ENCODE measurements at places on chromosomes 16 and 17. TPM values are rescaled to one million over a fixed set of nuclear protein-coding genes. Genes with fewer than 3 reads are reported as not detected.

GRCh38 chr16:50609471-50609870 lies 61.3 kb downstream of the NKD1 start:
- DNase-seq: no peak

- DNase-seq: no peak
These were observed 29.1 kb downstream of the HS3ST3B1 start for GRCh38 chr17:14329900-14330491.

DNA sequence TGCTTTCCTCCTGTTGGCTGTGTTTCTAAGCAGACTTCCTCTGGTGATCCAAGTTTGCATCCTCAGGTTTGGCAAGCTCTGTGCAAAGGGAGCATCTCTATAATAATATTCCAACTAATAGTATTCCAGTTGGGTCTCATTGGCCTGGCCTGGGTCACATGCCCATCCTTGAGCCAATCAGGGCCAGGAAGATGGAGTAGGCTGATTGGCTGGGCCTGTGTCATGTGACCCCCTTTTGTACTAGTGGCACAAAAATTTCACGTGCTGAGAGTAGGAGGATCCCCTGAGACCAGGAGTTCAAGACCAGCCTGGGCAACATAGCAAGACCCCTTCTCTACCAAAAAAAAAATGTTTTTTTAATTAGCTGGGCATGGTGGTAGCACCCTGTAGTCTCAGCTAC lies 35.2 kb upstream of the MLYCD start:
- DNase-seq: no peak

DNA sequence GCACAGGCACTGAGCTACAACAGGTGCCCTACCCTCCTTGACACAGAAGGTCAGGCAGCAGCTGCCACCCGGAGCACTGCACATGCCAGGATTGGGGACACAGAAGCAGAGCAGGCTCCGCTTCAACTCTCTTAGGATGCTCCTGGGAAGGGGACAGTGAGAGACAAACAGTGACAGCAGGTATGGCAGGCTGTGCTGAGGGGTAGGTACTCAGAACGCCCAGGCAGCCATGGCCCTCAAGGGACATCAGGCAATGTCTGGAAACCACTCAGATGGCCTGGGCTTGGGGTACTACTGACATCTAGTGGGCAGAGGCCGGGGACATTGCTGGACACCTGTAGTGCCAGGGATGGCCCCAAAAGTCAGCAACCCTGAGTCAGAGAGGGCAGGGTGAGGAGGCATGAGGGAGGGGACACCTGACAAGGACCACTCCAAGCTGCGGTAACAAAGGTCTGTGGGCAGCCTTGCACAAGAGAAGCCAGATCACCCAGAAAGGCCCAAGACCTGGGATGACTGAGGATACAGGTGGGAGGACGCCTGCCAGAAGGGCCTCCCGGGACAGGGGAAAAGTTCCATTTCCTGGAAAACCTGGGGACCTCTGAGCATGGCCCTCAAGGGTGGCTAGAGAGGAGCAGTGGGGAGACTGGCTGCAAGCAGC lies 21.2 kb downstream of the PEMT start:
- DNase-seq: no peak

- DNase-seq: no peak
These were observed 30.5 kb downstream of the CNGB1 start for GRCh38 chr16:57940382-57940966.

Gene VASN
- total RNA-seq: not detected

GRCh38 chr16:19366391-19366790 lies 51.3 kb upstream of the TMC5 start:
- no peak for DNase-seq

- no peak for DNase-seq
These were observed 268.9 kb upstream of the MAF start for GRCh38 chr16:79869304-79870015.

Data from activated naive CD4-positive, alpha-beta T cell treated with anti-CD3 and anti-CD28 coated beads for 36 hours (primary cell).